Stomach (tissue), 19 donors: ENCODE measurements at places on chromosomes 11 and 22.

DNA sequence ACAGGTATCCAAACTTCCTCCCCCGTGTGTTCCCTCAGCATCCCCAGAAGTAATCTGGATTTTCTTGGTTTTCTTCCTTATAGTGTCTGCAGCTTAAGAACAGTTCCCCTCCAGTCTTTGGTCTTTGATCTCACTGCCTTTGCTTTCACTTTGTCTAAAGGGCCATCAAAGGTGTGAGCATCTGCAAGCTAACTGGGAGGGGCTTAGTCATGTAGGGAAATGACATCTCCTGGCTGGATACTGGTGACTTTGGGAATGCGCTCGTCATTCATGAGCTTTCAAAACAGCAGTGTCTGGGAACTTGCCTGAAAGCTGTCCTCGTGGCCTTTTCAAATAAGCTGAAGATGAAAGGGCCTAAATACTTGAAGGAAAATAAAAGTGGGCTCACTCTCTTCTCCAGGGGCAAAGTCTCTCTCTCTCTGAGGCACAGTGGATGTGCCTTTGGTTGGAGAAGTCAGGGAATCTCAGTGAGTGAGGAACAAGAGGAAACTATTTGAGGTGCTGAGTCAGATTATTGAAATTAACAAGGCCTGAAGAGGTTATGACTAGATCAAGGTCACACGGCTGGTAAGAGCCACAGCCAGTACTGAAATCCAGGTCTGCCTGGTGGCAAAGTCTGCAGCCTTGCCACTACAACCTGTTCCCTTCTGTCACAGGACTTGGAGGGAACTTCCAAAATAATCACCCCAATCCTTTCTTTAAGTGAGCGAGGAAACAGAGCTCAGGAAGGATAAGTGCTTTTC lies 45.6 kb upstream of the TENM4 start:
- no peak for DNase-seq

DNA sequence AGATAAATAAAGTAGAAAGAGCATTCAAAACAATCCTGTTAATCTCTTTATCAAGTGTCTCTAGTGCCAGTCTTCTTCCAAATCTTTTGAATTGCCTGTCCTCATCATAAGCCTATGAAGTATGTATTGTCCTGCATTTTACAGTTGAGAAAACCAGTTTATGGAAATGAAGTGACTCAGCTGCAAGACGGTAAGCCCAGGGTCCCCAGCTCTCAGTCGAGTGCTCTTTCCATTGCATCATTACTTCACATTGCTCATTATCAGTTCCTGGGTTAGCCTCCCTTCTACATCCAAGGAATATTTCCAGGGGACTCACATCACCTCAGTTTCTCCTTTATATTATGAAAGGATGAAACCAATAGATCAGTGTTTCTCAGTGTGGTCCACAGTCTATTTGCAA lies 9.1 kb upstream of the P4HA3 start:
- no peak for DNase-seq

GRCh38 chr11:40425168-40425567 lies 1034.3 kb downstream of the LRRC4C start:
- DNase-seq: no peak

- no peak for DNase-seq
These were observed 38.0 kb downstream of the PHF21B start for GRCh38 chr22:44971651-44972362.

DNA sequence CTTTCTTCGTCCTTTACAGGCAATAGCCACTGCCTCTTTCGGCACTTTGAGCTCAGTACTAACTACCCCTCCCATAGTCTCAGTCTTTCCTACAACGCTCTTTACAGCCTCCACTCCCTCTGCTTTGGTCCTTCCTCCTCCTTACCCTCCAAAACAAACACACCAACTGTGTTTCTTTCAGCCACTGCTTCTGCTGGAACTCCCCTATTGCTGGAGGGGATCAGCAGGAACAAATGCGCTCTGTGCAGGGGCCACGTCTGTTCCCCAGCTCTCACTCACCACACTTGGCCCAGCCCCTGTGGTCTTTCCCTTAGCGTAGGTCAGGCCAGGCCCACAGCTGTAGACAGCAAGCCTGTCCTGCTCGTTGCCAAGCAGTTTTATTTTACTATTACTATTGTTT lies 42.3 kb downstream of the PC start:
- DNase-seq: peak; percentile 39

GRCh38 chr11:12125609-12126149 lies 15.3 kb downstream of the MICAL2 start:
- DNase-seq: no peak

- peak; percentile 89 for DNase-seq
These were observed 21.2 kb upstream of the FEZ1 start for GRCh38 chr11:125517116-125517770.

DNA sequence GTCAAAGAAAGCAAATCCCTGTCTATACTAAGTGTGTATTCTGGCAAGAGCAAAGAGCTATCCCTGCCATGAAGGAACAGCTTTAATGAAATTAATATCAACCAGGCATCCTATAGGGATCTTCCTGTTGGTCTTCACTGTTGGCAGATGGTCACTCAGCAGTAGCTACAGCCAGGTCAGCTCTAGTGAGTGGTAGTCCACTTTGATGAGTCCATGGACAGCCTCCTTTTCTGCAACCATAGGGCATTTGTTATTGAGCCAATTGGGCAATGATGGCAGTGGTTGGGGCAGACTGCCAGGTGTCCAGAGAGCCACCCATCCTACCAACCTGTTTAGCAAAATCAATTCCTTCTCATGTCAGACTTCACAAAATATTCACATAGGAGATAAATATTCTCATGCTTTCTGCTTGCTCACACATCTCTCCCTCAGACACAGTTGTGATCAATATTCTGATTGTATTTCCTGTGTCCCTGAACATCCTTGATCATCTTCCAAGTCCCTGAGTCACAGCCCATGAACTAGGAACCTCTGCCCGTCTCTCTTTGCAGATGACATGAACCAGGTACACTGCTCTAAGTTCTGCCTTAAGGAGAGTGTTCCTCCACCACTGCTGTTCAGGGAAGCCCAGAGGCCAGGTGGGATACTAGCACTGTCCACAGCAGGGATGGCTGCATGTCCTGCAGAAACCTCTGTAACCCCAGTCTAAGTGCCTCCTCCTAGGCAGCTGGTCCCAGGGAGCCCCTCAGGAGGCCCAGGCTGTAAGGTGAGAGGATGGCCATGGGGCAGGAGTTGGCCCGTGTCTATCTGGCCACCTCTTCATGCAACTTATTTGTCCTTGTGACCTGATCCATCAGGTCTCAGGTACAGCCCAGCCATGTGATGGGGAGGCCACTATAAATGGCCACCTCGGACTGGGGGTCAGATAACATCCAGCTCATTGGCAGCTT lies 74.2 kb upstream of the IGLL5 start:
- DNase-seq: no peak
